GM19239 (cell line): ENCODE measurements at places on chromosomes 3 and 15.

DNA sequence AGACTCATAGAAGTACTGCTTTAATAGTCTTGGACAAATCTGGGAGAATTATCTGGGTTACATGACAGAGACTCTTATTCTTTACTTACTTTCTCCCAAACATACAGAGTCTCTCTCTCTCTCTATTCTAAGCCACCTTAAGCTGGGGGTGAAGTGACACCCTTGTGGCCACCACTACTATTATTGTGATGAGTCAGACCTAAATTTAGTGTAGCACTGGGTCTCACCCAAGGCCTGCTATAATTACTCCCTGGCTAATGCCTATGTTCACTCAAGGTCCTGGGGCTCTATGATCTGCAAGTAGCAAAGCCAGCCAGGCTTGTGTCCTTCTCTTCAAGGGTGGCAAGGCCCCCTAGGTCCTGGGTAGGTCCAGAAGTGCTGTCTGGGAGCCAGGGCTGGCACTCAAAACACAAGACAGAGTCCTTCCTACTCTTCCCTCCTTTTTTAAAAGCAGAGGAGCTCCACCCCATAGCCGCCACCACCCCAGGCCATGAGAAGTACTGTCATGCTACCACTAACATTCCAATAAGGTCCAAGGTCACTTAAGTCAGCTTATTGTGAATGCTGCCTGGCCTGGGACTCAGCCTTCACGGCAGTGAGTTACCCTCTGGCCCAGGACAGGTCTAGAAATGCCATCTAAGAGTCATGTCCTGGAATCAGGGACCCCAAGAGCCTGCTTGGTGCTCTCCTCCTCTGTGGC is 183.6 kb downstream of the POLQ start:
- no peak for DNase-seq

GRCh38 chr15:38254051-38254883 is 1.6 kb downstream of the SPRED1 start:
- peak; percentile 34 for DNase-seq

DNA sequence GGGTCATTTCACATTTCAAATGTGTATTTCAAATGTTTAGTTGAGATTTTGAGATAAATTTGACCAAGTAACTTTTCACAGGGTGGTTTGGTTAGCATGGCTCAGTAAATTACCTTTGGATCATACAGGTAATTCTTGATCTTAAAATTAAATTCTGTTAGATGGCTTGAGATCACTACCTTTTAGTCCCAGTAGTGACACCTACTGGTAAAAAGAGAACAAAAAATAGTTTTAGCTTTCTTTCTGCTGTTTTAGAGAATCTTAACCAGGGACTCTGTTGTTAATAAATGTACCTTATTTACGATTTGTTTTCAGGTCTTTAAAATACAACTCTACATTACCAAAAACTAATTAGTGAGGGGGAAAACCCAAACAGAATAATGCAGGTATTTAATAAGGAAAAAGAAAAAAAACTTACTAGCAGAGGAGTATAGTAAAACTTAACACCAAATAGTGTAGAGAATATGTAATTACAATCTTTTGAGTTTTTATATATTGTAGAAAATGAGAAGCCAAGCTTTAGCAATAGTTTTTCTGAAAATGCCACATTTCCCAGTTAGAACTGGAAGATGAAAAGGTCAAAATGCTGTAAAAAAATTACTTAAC is 620.3 kb upstream of the AGTR1 start:
- DNase-seq: no peak

DNA sequence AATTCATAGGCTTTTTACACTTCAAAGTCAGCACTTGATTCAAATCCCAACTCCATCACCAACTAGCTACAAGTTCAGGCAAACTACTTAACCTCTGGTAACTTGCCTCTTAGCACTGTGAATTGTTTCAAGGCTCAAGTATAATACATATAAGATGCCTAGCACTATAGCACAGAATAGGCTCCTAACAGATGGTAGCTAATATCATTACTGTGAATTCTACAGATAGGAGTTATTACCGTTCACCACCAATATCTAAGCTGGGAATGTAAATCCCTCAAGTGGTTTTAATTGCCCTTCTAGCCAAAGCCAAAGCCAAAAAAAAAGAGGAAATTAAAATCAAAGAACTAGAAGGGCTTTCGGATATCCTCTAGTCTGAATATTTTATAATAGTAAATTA is 15.4 kb downstream of the DLG1 start:
- DNase-seq: no peak

GRCh38 chr3:63857311-63857710 is 6.3 kb downstream of the THOC7 start:
- DNase-seq: no peak

GRCh38 chr3:127324913-127325628 is 37.2 kb upstream of the PRR20G start:
- no peak for DNase-seq

DNA sequence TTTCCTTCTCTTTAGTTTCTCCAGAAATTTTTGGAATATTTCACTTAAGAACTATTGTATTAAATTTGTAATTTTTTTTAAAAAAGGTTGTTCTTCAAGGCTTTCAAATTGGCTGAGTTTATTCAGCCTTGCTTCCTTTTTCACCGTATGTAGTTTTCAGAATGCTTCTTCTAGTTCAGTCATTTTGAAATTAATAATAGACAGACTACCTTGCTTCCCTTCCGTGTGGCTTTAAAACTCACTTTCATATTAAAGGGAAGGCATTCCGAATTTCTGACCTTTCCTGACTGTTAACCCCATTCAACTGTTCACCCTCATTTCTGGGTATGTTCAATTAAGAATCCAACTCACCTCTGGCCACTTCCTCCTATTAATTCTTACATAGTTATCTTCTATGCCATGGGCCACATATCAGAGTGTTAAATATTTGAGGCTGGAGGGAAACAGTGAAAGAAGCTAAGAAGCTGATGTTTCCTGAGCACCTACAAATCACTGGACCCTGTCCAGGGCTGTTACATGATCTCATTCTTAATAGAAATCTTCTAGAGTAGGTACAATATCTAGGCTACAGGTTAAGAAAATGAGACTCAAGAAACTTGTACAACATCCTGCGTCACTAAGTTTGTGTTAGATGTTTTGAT is 237.5 kb downstream of the P3H2 start:
- DNase-seq: peak; percentile 6

DNA sequence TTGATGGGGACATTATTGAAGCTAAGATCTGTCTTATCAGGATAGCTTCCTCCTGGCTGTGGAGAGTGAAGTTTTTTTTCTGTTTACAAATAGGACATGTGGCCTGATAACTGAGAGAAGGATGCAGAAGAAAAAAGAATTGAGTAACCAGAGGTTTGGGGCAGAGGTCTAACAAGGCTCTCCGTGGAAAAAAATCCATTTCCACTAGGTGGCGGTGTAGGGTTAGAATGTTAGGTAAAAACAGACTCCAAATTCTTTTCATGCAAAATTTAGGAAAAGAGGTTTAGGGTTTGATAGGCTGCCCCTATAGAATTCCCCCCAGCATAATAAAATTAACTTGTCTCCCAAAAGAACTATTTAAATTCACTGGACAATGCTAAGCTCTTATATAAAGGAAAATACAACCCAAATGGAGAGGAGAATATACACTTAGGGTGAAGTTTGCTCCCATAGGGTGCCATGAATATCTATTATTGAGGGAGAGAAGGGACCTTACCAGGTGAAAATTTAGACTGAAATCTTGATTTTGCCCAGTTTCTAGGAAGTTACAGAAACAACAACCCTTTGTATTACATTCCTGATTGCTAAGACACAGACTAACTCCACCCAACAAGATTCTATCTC is 1560.4 kb downstream of the OTOL1 start:
- peak; percentile 7 for DNase-seq

- no peak for DNase-seq
Observed at GRCh38 chr3:122358703-122359032, 24.4 kb downstream of the MIX23 start.

DNA sequence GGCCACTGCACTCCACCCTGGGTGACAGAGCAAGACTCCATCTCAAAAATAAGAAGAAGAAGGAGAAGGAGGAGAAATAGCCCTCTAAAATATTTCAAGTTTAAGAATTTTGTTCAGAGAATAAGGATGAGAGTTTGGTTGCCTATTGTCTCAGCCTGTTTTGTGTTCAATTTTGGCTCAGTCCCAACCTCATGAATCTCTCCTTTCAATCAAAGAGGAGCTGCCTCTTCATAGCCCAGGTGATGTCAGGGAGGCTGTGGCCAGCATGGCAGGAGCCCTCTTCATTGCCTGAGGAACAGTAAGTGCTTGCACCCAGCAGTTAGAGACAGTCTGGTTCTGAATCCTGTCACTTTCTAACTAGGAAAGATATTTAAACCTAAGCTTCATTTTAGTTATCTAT is 55.0 kb downstream of the BDH1 start:
- DNase-seq: no peak

GRCh38 chr3:14900881-14901873 is 46.2 kb upstream of the NR2C2 start:
- no peak for DNase-seq

DNA sequence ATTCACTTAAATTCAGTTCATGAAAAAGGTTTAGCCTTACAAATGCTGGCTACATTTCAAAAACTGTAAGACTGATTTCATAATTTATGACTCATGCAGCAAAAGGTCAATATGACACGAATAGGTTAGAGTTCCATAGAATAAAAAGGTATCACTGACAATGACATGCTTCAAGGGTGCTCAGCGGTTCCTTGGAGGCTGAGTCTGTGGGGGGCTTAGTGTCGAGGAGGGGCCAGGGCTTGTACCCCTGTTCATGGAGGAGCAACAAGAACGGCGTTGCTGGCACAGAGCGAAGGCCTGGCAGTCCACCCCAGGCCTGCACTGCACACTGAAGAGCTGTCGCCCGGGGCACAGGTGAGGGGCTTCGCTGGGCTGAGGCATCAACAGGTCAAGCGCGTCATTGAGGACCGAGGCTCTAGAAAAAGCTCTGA is 174.2 kb downstream of the NR1D2 start:
- DNase-seq: no peak

- no peak for DNase-seq
Observed at GRCh38 chr3:122688996-122689395, 8.4 kb downstream of the PARP14 start.
